ENCODE measurements at places on chromosomes 6 and 20.

GRCh38 chr20:50215926-50216325 is 25.3 kb downstream of the CEBPB start:
- DNase-seq = no peak

DNA sequence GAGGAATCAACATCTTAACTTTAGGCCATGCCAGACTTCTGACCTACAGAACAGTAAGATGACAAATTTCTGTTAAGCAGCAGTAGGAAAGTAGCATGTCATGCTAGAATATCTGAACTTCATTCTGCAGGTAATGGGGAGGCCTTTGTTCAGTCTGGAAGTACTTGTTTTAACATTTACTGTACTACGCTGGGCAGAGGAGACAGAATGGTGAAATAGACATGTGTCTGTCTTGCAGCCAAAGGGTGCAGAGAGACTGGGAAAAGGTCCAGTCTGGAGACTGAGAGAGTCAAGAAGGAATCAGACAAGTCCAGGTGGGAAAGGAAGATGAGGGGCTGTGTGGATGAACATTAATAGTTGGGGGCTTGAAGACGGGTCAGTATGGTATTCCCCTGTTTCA is 17.5 kb upstream of the ZBTB2 start:
- no peak for DNase-seq

GRCh38 chr20:50284811-50285375 is 94.3 kb downstream of the CEBPB start:
- DNase-seq = no peak

GRCh38 chr20:55175081-55175480 is 699.7 kb downstream of the DOK5 start:
- no peak for DNase-seq

DNA sequence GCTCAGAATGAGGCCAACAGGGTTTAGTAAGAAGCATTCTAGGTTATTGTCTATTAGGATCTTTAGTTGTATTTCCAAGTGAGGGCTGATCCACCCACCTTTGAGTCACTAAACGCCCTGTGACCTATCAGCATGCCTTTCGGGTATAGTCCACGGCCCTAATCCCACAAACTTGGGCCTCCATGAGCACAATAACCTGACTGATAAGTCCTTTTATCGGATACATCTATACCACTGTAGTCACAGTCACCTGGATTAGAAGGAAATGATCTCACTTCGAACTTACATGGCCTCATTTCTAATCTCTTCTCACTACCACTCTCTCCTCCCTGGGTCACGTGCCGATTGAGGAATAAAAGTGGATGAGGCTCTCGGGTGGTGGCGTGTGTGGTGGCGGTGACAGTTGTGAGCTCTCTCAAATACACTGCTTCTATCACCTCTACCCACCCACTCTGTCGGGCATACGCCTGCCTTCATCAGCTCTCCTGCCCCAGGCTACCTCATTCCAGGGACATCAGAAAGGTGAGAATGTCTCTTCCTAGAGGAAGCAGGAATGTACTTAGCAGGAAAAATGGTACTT is 65.2 kb downstream of the TRAM2 start:
- DNase-seq = no peak

DNA sequence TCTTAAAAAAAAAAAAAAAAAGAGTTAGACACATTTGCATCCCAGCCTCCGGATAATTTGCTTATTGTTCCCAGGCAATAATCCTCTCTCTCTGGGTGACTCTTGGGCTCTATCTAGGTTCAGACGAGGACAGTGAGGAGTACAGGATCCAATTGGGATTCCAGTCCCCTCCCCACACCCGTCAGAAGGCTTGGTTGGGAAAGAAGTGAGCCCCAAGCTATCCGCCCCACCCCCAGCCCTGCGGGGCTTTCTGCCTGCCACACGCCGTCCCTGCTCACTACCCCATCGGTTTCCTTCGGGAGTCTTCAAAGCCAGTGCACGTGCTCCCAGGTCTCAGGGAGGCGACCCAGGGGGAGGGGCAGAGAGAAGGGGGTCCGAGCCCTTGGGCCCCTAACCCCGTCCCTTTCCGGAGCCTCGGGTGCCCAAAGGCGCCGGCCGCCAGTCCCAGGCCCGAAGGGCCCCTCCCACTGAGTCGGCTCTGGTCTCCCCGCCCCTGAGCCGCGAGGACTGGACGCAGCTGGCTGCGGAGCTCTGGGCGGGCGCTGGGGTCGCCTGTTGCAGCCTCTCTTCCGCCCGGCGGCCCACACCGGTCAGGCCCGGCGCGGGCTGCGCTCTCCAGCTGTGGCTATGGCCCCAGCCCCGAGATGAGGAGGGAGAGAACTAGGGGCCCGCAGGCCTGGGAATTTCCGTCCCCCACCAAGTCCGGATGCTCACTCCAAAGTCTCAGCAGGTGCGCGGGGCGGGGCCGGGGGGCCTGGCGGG is 2.5 kb downstream of the MYMX start:
- DNase-seq = no peak

DNA sequence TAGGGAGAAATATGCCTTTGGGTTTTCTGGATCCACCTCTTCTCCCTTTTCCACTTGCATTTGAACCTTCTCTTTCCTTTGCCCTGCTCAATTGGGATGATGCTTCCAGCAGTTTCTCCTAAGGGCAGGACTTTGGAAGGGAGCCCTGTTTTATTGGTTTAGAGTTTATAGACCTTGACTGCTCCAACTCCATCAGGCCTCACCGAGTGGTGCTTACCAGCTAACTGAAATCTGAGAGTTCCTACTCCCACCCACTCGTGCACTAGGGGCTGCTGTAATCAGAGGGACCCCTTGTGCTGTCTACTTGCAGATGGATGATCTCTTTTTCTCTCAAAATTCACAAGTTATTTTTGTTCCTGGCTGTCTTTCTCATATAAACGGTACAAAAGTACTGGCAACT is 121.3 kb upstream of the SLC22A16 start:
- DNase-seq = no peak

- no peak for DNase-seq
These were observed 895.9 kb downstream of the EYS start for GRCh38 chr6:64811119-64811518.

DNA sequence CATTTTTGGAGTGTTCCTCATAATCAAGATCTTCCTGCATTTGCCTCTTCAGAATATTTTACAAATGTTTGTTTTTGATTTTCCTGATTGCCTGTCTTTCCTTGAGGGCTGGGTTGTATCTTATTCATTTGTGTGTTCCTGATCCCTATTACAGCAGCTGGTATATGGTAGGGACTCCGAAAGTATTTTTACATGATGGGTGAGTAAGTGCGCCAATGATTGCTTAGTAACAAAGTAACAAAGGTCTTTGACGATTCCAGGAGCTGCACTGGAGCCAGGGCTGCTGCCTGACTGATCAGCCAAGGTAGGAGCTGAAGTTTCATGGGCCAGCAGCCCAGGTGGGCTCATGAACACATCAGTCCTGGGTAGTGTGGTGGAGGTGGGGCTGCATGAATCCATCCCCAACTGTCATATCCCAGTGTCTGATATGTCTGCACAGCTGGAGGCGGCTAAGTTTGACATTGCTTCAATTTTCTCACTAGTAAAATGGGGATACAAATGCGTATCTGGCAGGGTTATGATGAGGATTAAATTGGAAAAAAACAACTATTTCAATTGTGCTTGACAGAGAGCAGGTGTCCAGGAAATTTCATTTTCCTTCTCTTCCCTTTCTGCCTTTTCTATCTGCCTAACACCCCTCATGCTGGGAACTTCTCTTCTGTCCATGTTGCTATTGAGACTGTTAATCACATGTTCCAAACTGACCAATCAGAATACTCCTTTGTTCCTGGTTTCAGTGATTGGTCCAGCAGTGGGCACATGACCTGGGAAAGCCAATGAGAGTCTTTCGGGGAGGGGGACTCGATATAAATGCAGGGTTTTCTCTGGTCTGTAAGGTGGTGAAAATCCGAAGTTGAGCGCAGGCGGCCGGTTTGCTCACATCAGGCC is 90.7 kb downstream of the CDH26 start:
- DNase-seq = no peak

DNA sequence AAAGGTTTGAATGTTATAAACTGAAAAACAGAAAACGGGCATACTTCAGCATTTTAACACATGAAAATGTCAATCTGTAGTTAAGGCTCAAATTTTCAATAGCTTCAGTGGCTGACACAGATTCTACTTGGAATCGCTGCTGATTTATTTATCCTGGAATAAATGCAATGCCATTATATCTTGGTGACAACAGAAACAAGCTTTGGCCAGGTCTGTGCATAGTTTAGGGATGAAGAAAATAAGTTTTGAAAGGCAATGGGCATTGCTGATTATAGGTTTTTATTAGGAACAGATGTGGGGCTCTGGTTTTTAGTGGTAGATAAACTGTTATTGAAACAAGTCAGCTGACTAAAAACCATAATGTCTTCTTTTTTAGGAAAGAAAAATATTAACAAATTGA is 96.8 kb upstream of the SOX4 start:
- no peak for DNase-seq

- no peak for DNase-seq
These were observed 50.9 kb upstream of the CD2AP start for GRCh38 chr6:47426524-47427302.

GRCh38 chr6:12224251-12224650 is 65.9 kb upstream of the EDN1 start:
- no peak for DNase-seq

GRCh38 chr6:163416557-163417253 is 2.2 kb downstream of the QKI start:
- no peak for DNase-seq
